NCI-H446 treated with DMSO at 0.1 percent for 48 hours (cell line): ENCODE measurements at places on chromosomes 2 and 18.
A peak's percentile ranks its signal among the peaks of the same experiment; 100 is the strongest.

DNA sequence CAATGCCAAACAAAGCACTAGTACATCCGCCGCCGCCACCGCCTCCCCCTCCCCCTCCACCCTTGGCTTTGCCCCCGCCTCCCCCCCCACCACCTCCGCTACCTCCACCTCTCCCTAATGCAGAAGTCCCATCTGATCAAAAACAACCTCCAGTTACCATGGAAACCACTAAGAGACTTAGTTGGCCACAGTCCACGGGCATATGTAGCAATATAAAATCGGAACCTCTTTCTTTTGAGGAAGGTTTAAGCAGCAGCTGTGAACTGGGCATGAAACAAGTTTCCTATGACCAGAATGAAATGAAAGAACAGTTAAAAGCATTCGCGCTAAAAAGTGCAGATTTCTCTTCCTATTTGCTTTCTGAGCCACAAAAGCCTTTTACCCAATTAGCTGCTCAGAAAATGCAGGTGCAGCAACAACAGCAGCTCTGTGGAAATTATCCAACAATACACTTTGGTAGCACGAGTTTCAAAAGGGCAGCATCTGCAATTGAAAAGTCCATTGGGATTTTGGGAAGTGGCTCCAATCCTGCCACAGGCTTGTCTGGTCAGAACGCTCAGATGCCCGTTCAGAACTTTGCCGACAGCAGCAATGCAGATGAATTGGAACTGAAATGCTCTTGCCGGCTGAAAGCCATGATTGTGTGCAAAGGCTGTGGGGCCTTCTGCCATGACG, 168.0 kb downstream of the ASXL3 start:
- peak; percentile 60 for DNase-seq

DNA sequence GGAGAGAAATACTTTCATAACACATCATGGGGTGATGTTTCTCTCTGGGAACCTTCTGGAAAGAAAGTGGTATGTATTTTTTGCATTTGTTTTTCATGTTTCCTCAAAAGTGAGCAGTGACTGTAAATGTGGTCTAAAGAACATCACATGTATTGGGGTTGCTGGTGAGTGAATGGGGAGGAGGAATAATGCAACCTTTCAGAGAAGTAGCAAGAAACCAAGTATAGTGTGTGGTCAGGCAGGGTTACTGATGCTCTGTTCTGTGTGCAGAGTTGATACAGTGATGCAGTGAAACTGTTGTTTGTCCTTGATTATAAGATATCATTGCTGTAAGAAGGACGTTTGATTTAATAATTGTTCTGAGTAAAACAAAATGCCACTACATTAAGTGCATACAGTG, 24.1 kb downstream of the ADNP2 start:
- DNase-seq: no peak

DNA sequence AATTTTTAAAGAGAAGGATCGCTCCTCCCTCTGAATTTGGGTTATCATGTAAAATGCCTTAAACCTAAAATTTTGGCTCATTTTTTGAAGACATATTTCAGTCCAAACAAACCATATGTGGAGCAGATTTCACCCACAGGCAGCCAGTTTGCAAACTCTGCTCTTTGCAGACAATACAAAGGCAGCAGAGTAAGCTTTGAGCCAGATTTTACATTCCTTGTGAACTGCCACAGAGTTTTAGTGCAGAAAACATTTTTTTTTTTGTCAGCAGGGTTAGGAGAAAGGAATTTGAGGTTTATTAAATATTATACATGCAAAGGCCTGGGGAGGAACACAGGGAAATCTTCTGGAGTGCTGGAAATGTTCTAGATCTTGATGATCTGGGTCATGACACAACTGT, 171.9 kb upstream of the FN1 start:
- DNase-seq: no peak

- no peak for DNase-seq
Observed at GRCh38 chr2:38290332-38290731, 86.7 kb downstream of the ATL2 start.

- no peak for DNase-seq
Observed at GRCh38 chr2:23069923-23070322, 315.1 kb upstream of the KLHL29 start.

GRCh38 chr2:25220313-25220712, 51.9 kb upstream of the POMC start:
- no peak for DNase-seq

- peak; percentile 78 for DNase-seq
Observed at GRCh38 chr18:43869451-43870008, 592.2 kb upstream of the SYT4 start.

GRCh38 chr2:108129636-108130035, 110.1 kb upstream of the SULT1C3 start:
- DNase-seq: no peak

- no peak for DNase-seq
Observed at GRCh38 chr2:101440127-101440738, 34.7 kb downstream of the RFX8 start.

- no peak for DNase-seq
Observed at GRCh38 chr2:130726614-130727180, 2.2 kb upstream of the GPR148 start.

- no peak for DNase-seq
Observed at GRCh38 chr18:73835656-73836364, 311.8 kb downstream of the FBXO15 start.

- DNase-seq: no peak
Observed at GRCh38 chr2:23486684-23487075, 101.7 kb downstream of the KLHL29 start.

GRCh38 chr2:104914509-104914908, 60.6 kb downstream of the POU3F3 start:
- DNase-seq: no peak

- no peak for DNase-seq
Observed at GRCh38 chr2:73937899-73938298, 11.2 kb downstream of the DGUOK start.

DNA sequence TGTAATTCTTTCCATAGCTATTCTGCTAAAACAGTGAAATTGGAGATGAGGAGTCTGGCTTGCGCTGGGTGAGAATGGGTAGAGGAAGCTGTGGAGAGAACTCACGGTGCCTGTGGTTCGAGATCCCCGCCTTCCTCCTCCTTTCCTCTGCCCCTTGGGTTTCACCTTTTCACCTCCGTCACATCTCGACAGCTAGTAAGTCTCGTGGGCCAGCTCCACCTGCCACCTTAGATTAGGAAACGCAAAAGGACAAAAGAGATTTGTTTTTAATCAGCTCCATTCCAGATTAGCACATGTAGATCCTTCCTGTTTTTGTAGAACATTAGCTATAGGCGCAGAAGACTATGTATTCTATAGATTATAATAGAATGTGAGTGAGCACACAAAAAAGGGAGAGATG, 20.6 kb downstream of the TRIB2 start:
- no peak for DNase-seq

DNA sequence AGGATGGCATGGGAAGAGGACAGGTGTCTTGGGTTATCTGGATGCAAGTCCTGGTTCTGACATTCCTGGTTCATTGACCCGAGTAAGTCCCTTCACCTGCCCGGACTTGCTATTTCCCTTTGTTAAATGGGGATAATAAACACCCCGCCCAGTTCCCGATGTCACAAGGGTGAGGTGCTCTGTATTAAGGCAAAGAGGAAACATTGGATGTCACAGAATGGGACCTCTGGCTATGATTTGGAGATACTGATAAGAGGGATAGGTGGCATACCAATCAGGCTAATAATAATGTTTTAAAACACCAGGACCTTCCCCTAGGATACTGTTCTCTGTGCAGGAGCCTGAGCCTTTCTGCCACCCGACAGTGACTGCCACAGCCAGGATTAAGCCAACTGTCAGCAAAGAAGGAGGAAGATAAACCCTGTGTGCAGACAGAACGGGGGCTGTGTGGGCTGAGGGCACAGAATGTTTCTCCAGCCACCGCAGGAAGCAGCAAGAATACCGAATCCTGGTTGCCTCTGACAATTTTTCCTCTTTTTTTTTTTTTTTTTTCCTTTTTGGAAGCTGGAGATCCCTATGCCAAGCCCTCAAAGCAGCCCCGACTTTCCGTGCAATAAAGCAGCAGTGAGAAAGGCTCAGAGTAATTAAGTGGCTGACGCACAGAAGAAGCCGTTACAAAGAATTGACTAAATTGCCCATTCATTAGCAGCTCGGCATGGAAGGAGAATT, 336.6 kb downstream of the SMAD2 start:
- no peak for DNase-seq

DNA sequence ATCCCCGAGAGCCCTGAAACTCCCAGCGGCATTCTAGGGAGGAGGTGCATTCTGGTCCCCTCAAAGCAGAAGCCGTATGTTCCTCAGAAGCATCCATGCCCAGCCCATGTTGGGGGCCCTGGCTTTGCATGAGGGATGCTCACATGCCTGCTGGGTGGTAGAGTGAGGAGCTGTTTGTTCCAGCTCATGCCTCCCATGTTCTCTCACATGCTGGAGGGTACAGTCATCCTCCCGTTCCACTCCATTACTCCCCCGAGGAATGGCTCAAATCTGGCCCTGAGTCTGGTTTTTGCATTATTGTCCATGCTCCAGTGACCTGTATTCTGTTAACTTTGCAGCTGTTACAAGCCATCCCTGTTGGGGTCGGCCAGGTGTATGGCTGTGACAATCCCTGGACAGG, 24.1 kb downstream of the SLC14A2 start:
- DNase-seq: no peak

GRCh38 chr2:152127628-152128027, 28.8 kb upstream of the CACNB4 start:
- DNase-seq: no peak

DNA sequence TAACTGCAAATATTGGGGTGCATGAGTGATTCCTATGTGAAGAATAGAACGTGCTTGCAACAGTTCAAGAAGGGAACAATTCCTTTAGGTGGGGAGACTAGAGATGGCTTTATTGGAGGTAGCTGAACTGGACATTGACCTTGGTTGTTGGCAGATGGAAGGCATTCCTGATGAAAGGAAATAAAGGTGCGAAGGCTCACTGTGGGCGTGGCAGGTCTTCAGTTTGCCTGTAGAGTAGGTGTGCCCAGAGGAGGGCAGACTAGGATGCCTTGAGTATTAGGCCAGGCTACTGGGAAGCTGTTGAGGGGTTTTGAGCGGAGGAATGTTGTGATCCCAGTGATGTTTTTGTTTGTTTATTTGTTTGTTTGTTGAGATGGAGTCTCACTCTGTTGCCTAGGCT, 2.8 kb downstream of the SPR start:
- no peak for DNase-seq

- no peak for DNase-seq
Observed at GRCh38 chr2:106107509-106108131, 86.5 kb downstream of the UXS1 start.

- no peak for DNase-seq
Observed at GRCh38 chr2:215505044-215505786, 69.3 kb upstream of the FN1 start.

DNA sequence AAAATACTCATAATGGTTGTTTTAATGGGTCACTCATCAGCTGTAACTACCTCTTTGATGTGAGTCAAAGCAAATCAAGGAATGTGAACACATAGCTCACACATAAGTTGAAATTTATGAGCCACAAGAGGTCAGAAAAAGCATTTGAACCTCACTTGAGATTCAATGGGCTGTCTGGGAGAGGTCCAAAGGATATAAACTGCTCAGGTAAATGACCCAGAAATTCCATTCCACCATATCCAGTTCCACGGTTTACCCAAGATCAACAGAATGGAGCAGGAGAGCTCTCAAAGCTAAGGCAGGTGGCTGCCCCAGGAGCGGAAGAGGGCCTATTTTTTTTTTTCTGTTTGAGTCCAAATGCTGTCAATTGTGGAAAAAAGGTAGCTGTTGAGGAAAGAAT, 464.1 kb downstream of the TNS1 start:
- no peak for DNase-seq

DNA sequence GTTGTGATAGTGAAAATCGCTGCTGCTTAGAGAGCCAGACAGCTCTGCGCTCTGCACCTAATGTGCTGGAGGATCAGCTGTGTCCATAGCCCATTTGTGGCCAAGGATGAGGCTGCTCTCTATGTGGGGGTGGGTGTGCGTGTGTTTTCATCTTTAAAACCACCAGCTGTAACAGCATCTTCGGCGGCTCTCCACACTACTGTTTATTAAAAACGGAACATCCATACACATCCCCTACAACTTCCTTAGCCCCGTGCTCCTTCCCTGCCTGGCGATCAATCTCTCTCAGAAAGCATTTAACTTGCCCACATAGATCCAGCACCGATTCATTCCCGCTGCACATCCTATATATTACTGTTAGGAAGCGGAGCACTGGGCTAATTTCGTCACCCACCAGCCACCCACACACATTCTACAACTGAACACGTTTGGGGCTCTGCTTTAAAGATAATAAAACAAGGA, 1.6 kb downstream of the CELF4 start:
- no peak for DNase-seq

DNA sequence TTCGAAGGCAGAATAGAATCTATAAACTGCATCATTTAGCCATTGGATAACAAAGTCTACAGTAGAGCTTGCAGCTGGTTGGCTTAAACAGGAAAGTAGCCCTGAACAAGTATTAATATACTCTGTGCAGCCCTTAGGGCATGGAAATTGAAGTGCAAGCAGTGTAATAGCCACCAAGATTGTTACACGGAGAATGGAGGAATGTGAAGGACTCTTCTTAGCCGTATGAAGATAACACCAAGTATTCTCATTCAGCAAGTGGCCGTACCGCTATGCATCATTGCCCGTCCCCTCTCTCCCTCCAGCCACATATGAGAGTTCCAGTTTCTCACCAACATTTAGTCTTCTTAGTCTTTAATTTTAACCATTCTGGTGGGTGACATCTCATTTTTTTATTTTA, 40.5 kb downstream of the ANKRD12 start:
- DNase-seq: no peak

DNA sequence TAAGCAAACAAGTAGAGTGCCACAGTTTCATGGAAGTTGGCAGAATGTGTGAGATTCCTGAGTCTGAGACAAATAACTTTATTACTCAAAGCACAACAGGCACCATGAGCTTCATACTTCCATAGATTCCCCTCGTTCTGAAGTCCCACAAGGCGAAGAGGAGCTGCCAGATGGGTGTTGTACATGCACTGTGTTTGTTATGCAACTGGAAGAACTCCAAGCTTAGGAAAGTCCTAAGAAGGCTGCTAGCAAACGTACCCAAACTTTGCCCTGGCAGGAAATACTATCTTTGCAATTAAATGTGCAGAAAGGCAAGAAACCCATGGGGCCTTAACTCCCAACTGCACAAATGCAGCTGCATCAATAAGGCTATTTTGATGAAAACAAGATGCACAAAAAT, 1.6 kb upstream of the GCA start:
- peak; percentile 58 for DNase-seq

DNA sequence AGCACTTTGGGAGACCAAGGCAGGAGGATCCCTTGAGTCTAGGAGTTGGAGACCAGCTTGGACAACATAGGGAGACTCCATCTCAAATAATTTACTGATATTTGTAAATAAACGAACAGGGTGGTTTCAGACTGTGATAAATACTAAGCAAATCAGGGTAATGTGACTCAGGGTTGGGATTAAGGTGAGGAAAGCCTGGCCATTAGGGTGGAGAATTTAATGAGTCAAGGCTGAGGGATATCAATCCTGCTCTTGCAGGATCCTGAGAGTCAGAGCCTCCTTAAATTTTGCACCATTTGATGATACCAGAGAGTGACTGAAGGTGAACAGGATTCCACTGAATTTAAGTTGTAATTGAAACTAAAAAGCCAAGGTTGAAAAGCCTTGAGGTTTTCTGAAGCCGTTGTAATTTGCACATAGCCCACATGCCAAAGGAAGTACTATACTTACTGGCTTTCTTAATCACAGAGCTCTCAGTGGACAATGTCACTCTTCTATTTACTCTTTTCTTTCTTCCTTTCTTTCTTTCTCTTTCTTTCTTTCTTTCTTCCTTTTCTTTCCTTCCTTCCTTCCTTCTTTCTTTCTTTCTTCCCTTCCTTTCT, 28.6 kb upstream of the AP1S3 start:
- no peak for DNase-seq

- no peak for DNase-seq
Observed at GRCh38 chr2:84317135-84317534, 141.9 kb downstream of the SUCLG1 start.
